ENCODE measurements at places on chromosomes 5 and 9.

- no peak for DNase-seq
Measured at GRCh38 chr5:66529182-66529581, 67.0 kb upstream of the MAST4 start.

DNA sequence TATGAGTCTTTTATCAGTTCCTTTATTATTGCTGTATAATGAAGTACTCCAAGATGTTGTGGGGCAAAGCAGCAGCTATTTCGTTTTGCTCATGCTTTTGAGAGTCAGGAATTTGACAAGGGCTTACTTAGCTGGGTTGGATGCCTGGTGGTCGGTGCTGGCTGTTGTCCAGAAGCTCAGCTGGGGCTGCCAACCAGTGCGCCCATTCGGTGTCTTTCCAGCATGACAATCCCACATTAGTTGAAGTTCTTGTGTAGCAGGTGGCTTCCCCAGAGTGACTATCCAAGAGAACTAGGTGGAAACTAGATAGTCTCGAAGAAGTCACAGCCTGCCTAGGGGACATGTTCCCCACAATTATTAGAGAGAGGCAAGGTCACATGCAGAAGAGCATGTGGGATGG lies 3.4 kb upstream of the FLT4 start:
- no peak for DNase-seq

GRCh38 chr9:138044485-138045383 lies 167.2 kb downstream of the CACNA1B start:
- DNase-seq, result no peak

DNA sequence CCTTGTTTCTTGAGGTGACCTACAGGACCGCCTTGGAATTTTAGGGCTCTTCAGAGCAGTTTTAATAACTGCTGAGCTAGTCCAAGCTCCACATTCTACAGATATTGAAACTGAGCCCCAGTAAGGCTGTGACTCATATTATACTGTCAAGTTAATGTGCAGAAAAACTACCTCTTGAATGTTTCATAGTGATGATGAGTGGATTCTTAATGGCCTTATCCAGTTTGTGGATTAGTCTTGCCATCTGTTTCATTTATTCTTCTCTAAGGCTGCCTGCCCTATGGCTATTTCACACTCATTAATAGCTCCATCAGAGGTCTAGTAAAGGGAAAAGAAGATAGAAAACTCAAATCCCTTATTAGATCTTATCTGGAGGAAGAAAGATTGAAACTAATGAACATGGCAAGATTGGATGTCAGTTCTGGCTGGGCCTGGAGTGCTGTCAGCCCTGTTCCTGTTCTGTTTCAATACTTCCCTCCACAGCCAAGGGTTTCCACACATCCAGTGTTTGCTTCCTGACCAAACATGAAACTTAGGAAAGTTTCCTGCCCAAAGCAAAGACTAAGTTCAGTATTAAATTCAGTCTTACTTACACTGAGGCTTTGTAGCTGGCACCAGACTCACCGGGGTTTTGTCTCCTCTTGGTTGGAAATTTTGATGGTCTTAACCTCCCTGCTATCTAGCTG lies 215.6 kb upstream of the DMAC1 start:
- DNase-seq, result no peak

DNA sequence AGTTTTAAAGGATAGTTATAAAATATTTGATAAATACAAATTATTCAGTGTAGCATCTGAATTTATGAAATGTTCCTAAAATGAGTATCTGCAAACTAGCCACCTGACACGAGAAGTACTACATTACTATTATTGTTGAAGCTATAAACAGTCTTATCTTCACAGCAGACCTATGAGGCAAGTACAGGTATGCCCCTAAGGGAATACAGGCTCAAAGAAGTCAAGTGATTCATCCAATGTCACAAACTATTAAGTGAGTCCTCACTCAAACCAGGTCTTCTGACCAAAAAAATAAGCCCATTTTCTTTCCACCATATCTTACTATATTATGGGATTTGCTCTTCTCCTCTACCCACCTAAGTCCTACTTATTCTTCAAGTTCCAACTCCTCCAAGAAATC lies 28.7 kb downstream of the STRBP start:
- no peak for DNase-seq

DNA sequence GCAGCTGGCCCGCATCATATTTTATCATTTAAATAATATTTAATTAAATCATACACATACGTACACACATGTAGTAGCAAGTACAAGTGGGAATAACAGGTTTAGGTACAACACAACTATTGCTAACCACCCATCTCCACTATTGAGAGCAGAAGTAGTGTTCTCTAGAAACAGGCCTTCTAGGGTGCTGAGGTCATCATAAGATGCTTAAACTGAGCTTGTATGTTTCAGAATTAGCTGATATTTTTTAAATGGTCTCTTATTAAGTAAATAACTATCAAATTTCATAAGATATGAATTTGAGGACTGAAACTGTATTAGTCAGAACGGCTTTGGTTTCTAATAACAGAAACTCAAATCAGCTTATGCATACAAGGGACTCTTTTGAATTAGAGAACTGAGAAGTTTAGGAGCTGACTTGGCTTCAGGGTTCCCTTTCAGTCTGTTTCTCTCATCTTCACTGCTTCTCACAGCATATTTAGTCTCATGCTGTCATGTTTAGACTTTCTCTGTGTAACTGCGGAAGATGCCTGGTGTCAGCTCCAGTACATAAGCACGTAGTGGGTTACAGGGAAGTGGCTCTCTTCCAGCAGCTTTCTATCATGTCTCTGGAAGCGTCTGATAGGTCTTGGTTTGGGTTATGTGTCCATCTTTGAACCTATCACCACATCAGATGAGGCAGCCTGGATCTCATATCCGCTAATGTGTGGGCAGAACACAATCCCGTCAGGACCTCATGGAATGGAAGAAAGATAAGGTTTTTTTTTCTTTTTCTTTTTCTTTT lies 25.0 kb upstream of the OCLN start:
- no peak for DNase-seq

DNA sequence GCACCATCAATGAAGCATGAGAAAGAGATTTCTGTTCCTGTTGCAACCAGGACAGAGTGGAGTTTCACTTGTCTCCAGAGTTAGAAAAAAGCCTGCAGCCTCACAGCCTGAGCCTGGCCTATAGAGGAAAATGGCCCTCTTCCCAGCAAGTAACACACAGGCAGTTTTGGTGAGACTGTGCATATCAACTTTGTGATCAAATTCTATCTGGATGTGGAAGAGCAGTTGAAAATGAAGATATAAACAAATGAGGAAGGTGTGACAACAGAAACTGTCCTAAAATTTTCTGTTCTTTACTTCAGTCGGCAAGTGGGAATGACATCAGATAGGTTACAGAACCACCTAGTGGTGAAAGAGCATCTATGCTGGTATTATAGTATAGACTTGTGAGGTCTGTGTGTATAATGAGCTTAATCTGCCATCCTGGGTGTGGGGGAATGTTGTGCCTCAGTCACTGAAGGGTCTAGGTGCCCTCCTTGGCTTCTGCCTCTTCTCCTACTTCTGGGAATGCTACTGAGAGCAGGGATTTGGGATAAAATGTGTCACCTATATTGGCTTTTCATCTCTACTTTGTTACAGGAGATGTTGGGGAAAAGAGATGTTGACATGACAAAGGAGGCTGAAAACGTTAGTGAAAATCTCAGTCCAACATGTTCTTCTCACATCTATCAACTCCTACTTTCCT lies 28.2 kb downstream of the YIPF5 start:
- DNase-seq, result no peak

- DNase-seq, result no peak
Measured at GRCh38 chr9:135794057-135794335, 92.0 kb downstream of the KCNT1 start.

GRCh38 chr9:128845186-128845931 lies 15.8 kb upstream of the SPOUT1 start:
- no peak for DNase-seq

DNA sequence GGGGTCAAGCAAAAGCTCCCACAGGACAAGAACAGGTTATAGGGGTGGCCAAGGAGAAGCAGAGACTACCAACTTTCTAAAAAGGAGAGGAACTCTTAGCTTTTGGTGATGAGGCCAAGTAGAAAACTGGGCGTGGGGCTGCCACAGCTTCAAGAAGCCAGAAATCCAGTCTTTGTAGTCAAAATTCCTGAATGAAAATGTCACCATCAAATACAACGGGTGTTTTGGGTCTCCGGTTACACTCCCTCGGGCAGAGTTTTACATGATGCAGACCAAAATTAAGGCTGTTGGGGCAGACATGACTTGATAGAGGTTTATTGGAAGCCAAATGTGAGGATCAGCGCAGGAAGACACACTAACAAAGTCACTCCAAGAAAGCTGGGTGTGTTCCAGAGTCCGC lies 29.4 kb upstream of the N4BP3 start:
- DNase-seq, result no peak

- DNase-seq, result no peak
Measured at GRCh38 chr9:132500193-132500592, 82.2 kb upstream of the BARHL1 start.

DNA sequence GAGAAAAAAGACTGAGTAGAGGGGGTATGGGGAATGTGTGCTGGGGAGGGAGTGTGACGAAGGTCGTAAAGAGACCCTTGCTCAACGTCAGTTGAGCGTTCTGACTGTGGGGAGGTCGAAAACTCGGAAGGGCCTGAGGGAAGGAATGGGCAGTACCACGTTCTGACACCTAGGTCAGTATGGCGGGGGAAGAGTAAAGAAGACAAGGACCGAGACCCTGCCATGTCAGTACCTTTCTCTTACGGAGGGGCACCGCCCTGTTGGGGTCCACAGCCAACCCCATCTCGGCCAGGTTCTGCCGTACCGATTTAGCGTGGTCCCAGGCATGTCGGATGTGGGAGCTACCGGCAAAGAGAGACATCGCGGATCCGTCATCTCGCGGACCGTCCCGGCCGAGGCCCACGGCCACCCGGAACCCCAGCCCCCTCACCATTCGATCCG lies 375 bp downstream of the NOP16 start:
- DNase-seq, result no peak

DNA sequence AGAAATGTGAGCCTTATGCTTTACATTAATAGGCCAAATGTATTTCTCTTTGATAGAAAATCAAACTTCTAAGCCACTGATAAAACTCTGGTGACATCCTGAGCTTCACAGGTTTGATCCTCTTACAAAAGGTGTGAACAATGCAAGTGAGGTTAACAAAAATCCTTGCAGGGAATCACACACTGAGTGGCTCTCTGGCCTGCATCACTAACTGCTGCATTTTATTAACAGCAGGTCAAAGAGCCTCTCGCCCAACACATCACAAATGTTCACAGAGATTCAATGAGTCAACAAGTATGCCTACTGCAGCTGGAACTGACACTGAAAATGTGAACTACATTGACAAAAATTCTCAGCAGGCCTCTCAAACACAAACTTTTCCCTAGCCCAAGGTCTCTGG lies 122.3 kb downstream of the SEMA5A start:
- DNase-seq, result no peak

GRCh38 chr9:111794835-111795556 lies at the start of gene SHOC1:
TSS of gene SHOC1 (minus strand) at chr9:111794937. CDS start at chr9:111791418, 3,519 bp downstream.
- no peak for DNase-seq

DNA sequence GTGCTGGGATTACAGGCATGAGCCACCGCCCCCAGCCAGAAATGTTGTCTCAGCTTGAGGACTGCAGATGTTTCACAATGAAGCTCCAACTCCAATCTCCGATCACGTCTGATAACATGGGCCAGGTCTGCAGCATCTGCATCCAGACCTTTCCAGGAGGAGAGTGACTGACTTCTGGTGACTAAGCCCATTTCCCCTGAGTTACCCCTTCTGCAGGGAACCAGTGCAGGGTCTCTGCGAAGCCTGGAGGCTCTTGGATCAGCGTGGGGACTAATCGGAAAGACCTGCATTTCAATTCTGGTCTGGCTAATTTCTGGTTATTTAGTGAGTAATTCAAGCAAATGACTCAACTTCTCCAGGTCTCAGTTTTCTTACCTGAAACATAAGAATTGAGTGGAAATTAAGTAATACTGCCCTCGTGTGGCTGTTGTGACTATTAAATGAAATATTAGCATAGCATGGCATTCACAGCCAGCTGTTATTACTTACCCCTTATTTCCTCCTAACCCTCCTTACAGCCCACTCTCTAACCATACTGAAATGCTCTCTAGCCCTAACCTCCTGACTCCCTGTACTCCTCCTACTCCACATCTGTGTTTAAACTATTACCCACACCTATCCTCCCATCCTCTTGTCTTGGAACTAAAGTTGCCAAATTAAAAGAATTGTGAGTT lies 2.2 kb upstream of the GNPDA1 start:
- DNase-seq, result peak; percentile 38

DNA sequence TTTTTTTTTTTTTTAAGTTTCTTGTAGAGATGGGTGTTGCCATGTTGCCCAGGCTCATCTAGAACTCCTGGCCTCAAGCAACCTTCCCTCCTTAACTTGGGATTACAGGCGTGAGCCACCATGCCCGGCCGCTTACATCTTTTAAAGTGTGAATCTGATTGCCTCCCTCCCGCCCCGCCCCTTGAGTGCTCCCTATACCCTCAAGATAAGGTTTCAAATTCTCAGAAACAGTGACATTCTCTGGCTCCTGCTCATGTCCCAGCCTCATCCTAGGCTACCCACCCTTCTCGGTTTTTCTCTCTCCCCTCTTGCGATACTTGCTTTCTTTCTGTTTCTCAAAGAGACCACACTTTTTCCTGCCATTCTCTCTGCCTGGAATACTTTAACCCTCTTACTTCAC lies 12.4 kb downstream of the MORN5 start:
- DNase-seq, result no peak

- DNase-seq, result no peak
Measured at GRCh38 chr5:158718738-158719505, 380.8 kb downstream of the EBF1 start.

GRCh38 chr5:157925786-157926671 lies 67.1 kb upstream of the CLINT1 start:
- no peak for DNase-seq

- DNase-seq, result no peak
Measured at GRCh38 chr9:108615152-108615551, 240.6 kb downstream of the ACTL7B start.

DNA sequence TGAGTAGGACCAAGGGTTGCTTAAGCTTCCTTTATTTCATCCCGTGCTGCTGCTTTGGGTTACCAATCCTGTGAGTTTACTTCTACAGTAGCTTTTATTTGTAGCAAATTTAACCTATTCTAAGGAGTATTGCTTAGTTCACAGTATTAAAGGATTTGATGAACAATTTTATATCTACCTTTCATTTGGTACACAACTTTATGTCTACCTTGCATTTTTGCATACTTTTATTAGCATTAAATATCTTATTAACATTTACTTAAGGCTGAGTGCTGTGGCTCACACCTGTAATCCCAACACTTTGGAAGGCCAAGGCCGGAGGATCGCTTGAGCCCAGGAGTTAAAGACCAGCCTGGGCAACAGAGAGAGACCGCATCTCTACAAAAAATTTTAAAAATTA lies 4.2 kb downstream of the GTF3C4 start:
- no peak for DNase-seq
